ENCODE measurements at places on chromosomes 7 and 10. TPM values are rescaled to one million over a fixed set of nuclear protein-coding genes. Genes with fewer than 3 reads are reported as not detected.

- no peaks in the 10 kb centered on the region for H3K27me3 ChIP-seq
- DNase-seq, result no peak
- H3K27ac ChIP-seq, result no peak overlapping the region
- H3K4me3 ChIP-seq, result no peak overlapping the region
- H3K4me1 ChIP-seq, result peaks cover 10% of the 10 kb centered on the region
These were observed 109.5 kb downstream of the PARD3 start for GRCh38 chr10:34705563-34705962.

DNA sequence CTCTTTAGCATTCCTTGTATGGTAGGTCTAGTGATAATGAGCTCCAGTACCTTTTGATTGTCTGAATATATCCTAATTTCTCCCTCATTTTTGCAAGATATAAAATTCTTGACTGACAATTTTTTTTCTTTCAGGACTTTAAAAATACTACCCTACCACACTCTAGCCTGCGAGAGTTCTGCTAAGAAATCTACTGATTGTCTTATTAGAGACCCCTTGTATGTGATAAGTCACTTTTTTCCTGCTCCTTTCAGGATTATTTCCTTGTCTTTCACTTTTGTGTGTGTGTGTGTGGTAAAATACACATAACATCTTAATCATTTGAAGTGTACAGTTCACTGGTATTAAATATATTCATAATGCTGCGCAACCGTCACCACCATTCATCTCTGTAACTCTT is 68.7 kb upstream of the PPP1R9A start:
- no peaks in the 10 kb centered on the region for H3K36me3 ChIP-seq
- H3K4me1 ChIP-seq, result no peaks in the 10 kb centered on the region
- no peaks in the 10 kb centered on the region for H3K27me3 ChIP-seq
- H3K4me3 ChIP-seq, result no peak overlapping the region
- H3K27ac ChIP-seq, result no peak overlapping the region

- H3K36me3 ChIP-seq, result peaks cover 27% of the 10 kb centered on the region
- DNase-seq, result no peak
- H3K27me3 ChIP-seq, result no peaks in the 10 kb centered on the region
- peaks cover 22% of the 10 kb centered on the region for H3K4me1 ChIP-seq
- H3K27ac ChIP-seq, result no peak overlapping the region
These were observed 61.5 kb downstream of the LANCL2 start for GRCh38 chr7:55426676-55427075.

- peak; percentile 34 for DNase-seq
- H3K4me3 ChIP-seq, result no peak overlapping the region
- no peaks in the 10 kb centered on the region for H3K27me3 ChIP-seq
- no peaks in the 10 kb centered on the region for H3K4me1 ChIP-seq
- H3K27ac ChIP-seq, result no peak overlapping the region
These were observed 53.6 kb upstream of the DYNC1I1 start for GRCh38 chr7:95718577-95719410.

DNA sequence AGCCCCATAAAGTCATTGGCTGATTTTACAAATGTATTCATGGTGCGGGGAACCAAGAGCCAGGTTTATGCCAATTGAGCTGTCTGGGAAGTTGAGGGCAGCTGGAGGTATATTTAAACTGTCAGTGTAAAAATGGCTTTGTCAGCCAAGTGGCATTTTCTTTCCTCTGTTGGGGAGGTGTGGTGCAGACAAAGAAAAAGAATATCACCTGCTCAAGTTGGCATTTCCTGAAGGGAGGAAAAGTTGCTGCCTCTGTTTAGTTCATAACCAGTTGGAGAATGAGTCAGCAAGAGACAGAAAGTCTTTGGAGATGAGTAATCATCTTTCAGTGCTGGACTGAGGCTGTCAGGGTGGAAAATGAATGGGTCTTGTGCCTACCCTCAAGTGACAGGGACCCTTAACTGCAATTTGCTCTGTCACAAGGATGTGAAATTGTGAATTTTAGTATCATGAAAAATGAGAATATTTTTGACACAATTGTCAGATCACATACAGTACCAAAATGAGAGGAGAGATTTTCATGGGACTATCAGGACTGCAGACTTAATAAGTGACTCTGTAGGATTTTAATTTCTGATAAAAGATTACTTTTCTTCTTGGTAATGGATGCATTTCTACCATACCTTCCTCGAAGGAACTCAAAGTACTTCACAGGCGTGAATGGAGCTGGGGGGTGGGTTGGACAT is 137.3 kb downstream of the ANLN start:
- peaks cover 3% of the 10 kb centered on the region for H3K27me3 ChIP-seq
- DNase-seq, result no peak
- H3K36me3 ChIP-seq, result no peaks in the 10 kb centered on the region
- H3K27ac ChIP-seq, result no peak overlapping the region
- no peaks in the 10 kb centered on the region for H3K4me1 ChIP-seq

- peaks cover 11% of the 10 kb centered on the region for H3K36me3 ChIP-seq
- DNase-seq, result peak; percentile 98
- H3K27ac ChIP-seq, result peak overlapping the region; percentile 91
- H3K27me3 ChIP-seq, result no peaks in the 10 kb centered on the region
- peaks cover 75% of the 10 kb centered on the region for H3K4me1 ChIP-seq
- peak overlapping the region; percentile 38 for H3K4me3 ChIP-seq
These were observed 33.2 kb downstream of the WBP1L start for GRCh38 chr10:102776779-102777456.

MRLN gene
- total RNA-seq, result 254 TPM

- H3K27me3 ChIP-seq, result no peaks in the 10 kb centered on the region
- H3K4me3 ChIP-seq, result no peak overlapping the region
- no peaks in the 10 kb centered on the region for H3K36me3 ChIP-seq
- DNase-seq, result no peak
- H3K27ac ChIP-seq, result no peak overlapping the region
These were observed 23.8 kb downstream of the TMEM196 start for GRCh38 chr7:19749658-19750057.

GRCh38 chr7:101976411-101976810 is 159.0 kb downstream of the CUX1 start:
- H3K36me3 ChIP-seq, result peaks cover 6% of the 10 kb centered on the region
- H3K4me3 ChIP-seq, result no peak overlapping the region
- no peaks in the 10 kb centered on the region for H3K27me3 ChIP-seq
- no peak overlapping the region for H3K27ac ChIP-seq
- no peak for DNase-seq
- H3K4me1 ChIP-seq, result no peaks in the 10 kb centered on the region

- peaks cover 19% of the 10 kb centered on the region for H3K36me3 ChIP-seq
- H3K27me3 ChIP-seq, result no peaks in the 10 kb centered on the region
- no peak for DNase-seq
These were observed 7.1 kb downstream of the FKBP14 start for GRCh38 chr7:30019387-30019786.

- H3K36me3 ChIP-seq, result no peaks in the 10 kb centered on the region
- no peak overlapping the region for H3K27ac ChIP-seq
- H3K4me1 ChIP-seq, result no peaks in the 10 kb centered on the region
- H3K27me3 ChIP-seq, result peaks cover 2% of the 10 kb centered on the region
- H3K4me3 ChIP-seq, result no peak overlapping the region
- DNase-seq, result no peak
These were observed 41.9 kb upstream of the FAM180A start for GRCh38 chr7:135790371-135790977.

- no peak overlapping the region for H3K4me3 ChIP-seq
- peak; percentile 53 for DNase-seq
- H3K27ac ChIP-seq, result no peak overlapping the region
- H3K27me3 ChIP-seq, result no peaks in the 10 kb centered on the region
- H3K4me1 ChIP-seq, result peaks cover 2% of the 10 kb centered on the region
These were observed 20.1 kb upstream of the ATXN7L1 start for GRCh38 chr7:105896407-105896911.

OR2A7 gene
- 0.44 TPM for total RNA-seq

GIMAP1 gene
- 3.1 TPM for total RNA-seq

- no peaks in the 10 kb centered on the region for H3K27me3 ChIP-seq
- no peak for DNase-seq
- no peaks in the 10 kb centered on the region for H3K4me1 ChIP-seq
- H3K4me3 ChIP-seq, result no peak overlapping the region
- no peak overlapping the region for H3K27ac ChIP-seq
These were observed 37.4 kb downstream of the DNAJC9 start for GRCh38 chr10:73209705-73210104.

GRCh38 chr10:7608001-7608400 is 58.8 kb downstream of the ITIH5 start:
- no peaks in the 10 kb centered on the region for H3K27me3 ChIP-seq
- DNase-seq, result no peak
- H3K36me3 ChIP-seq, result peaks cover 6% of the 10 kb centered on the region
- H3K27ac ChIP-seq, result no peak overlapping the region
- H3K4me3 ChIP-seq, result no peak overlapping the region

DNA sequence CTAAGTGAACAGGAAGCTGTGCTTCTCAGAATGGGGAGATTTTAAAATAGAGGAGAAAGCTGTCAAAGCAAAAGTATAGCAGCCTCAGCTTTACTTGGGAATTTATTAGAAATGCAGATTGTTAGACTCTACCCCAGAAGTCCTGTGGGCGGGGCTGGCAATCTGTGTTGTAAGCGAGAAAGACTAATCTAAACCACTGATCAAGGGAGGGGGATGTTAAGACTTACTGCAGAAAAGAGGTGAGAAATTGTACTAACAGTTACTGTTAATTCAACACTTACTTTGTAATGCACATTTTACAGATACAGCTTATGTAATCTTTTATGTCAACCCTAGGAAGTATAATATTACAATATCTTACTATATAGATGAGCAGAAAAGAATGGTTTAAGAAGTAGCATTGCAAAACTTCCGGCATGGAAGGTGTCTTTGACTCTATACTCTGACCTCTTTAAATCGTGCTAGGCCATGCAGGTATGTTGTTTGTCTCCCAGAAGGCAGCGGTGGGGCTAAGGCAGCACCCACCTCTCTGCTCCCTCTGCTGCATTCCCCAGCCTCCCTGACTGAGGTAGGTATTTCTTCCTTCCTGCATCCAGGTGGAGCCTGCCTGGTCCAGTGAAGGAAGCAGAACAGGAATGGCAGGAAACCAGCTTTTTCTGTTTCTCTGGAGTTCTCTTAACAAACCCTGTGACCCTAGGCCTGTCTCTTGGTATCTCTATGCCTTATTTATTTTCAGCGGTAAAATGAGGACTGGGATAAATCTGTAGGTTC is 462.2 kb downstream of the AUTS2 start:
- no peak overlapping the region for H3K4me3 ChIP-seq
- H3K4me1 ChIP-seq, result peaks cover 3% of the 10 kb centered on the region
- no peak overlapping the region for H3K27ac ChIP-seq
- DNase-seq, result no peak
- H3K36me3 ChIP-seq, result no peaks in the 10 kb centered on the region

GRCh38 chr10:3533296-3533695 is 251.7 kb downstream of the KLF6 start:
- no peaks in the 10 kb centered on the region for H3K27me3 ChIP-seq
- no peaks in the 10 kb centered on the region for H3K36me3 ChIP-seq
- no peak overlapping the region for H3K4me3 ChIP-seq
- H3K27ac ChIP-seq, result no peak overlapping the region
